ENCODE measurements at places on chromosomes 6 and 20.
A peak's percentile ranks its signal among the peaks of the same experiment; 100 is the strongest.

DNA sequence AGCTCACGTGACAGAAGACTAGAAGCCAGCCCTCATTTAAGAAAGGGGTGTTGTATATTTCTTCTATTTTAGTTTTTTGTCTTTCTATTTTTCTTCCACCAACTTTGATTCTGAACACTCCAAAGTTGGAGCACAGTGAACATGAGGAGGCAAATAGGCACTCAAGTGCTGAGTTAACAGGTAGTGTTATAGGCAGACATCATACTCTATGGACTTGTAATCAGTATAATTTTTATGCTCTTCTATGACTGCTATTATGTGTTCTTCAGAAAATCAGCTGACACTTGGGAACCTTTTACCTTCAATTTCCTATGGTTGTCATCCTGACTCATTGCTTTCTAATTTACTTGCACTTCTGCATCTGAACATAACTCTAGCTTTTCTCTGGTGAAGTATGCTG, 396.3 kb upstream of the EYS start:
- no peak for DNase-seq

GRCh38 chr20:36173451-36173933, 19.0 kb downstream of the EPB41L1 start:
- DNase-seq, result peak; percentile 40

GRCh38 chr6:4188801-4189200, 53.4 kb upstream of the ECI2 start:
- no peak for DNase-seq

DNA sequence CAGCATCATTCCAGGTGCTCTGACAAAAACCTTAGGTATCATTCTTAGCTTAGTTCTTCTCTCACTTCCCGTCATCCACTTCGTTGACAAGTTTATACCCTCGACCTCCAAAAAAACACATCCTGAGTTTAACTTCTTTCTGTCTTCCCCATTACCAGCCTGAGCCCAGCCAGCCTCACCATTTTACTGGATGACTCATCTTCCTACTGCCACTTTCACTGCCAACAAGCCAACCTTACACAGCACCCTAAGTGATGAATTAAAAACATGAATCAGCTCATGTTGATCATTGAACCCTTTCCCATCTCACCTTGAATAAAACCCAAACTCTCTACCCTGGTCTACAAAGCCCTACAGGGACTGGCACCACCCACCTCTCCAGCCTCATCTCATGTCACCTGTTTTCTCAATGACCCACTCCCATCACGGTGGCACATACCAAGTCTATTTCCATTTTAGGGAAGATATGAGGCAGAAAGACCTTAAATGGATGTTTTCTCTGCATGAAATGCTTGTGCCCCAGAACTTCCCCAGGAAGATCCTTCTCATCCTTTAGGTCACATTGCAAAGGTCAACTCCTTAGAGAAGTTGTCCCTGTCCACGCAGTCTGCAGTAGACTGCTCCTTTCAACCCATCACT, 9.9 kb upstream of the UST start:
- peak; percentile 25 for DNase-seq

- DNase-seq, result no peak
Measured at GRCh38 chr20:34729416-34729815, 25.3 kb downstream of the TP53INP2 start.

- no peak for DNase-seq
Measured at GRCh38 chr6:51570168-51570921, 517.1 kb downstream of the PKHD1 start.

GRCh38 chr20:60581606-60582115, 623.4 kb downstream of the CDH26 start:
- no peak for DNase-seq

DNA sequence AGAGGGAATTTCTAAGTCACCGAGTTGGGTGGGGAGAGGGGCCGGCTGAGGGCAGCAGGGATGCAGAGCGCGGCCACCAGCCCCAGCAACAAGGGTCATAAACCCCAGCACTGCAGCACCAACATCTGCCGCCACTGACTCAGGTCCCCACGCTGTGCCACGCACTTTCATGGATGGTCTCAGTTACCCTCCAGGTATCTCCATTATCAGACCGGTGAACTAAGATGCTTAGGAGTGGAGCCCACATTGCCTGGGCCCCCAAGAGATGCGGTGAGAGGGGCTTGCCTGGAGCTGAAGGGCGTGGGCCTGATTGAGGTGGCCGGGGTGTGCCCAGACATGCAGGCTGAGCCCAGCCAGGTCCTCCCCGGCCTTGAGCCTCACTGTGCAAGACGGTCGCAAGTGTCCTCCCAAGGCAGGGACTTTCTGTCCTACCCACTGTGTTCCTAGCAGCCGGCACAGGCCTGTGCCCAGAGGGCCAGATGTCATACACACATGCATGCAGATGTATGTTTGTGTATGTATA, 19.3 kb downstream of the RBM38 start:
- no peak for DNase-seq

DNA sequence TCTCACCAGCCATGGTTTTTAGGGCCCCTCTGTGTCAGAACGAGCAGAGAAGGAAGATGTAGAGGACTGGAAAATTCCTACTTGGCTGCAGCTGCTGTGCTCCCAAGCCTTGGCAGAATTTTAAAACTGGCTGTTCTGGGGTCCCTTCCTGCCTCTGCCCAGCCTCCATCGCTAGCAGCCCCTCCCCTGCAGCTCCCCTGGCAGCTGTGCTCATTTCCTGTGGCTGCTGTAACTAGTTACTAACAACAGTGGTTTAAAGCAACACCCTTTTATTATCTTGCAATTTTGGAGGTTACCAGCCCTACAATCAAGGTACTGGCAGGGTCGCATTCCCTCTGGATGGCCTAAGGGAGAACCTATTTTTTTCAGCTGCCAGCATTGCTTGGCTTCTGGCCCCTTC, 3.7 kb upstream of the CST11 start:
- DNase-seq, result no peak

- no peak for DNase-seq
Measured at GRCh38 chr20:45842169-45842812, 8.7 kb downstream of the SNX21 start.

- no peak for DNase-seq
Measured at GRCh38 chr6:92715991-92716390, 703.4 kb downstream of the EPHA7 start.

DNA sequence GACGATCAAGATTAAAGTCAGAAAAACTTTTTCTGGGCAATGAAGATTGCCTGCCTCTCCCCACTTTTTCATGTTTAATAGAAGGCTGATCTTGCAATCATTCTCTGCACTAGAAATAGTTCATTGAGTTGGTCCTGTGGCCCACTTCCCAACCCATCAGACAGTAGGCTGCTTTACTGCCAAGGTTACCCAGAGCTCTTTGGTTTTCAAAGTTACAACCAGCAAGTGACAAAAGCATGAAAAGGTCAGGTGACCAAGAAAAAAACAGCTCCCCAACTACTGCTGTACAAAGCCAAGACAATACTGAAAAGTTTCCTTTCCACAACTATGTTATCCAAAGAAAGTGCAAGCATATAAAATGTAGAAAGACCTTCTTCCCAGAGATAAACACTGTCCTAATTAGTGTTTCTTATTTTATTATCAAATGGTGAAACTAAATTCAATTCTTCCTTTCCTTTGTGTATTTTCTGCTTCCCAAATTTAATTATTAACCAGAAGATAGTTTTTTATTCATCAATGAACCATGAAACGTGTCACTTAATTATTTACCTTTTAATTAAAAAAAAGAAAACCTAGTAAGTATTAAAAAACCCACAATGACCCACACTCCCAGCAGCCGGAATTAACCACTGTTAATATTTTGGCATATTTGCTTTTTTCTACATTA, 16.6 kb downstream of the DNAAF9 start:
- no peak for DNase-seq

DNA sequence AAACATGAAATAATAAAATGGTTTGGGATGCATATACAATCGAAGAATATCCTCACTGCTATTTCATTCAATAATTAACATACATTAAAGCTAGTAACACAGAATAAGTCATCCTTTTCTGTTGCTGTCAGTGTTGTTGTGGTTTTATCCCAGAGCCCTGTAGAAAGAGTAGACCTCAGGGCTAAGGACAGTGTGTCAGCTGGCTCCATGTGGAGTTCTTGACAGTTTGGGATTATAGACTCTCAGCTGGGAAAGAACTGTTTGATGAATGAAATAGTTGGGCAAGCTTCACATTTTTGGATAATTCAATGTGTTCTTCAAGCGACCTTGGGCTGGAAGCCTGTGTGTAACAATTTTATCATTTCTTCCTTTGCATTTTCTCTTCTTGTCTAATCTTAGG, 10.1 kb downstream of the UTRN start:
- no peak for DNase-seq

- DNase-seq, result no peak
Measured at GRCh38 chr6:23522792-23523547, 603.0 kb upstream of the NRSN1 start.

GRCh38 chr20:24999568-24999967, 7.0 kb upstream of the APMAP start:
- no peak for DNase-seq

DNA sequence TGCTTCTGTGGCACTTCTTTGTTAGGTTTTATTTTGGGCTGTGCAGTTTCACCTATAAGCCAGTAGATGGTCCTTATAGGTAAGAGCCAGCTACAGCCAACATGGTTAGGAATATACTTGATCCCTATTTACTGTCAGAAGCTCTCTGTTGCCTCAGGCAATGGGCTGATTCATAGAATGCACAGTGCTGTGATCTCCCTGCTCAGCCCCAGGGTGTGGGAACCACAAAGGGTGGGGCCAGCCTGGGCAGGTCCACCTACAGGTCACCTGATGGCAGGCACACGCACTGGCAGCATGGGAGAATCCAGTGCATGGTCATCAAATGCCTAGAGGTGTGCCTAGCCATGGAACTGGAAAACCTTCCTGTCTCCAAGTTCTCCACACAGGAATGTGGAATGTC, 191.9 kb downstream of the MOXD1 start:
- no peak for DNase-seq

- DNase-seq, result peak; percentile 42
Measured at GRCh38 chr6:137944793-137945498, 77.9 kb downstream of the TNFAIP3 start.

GRCh38 chr6:23325065-23325464, 755.7 kb downstream of the HDGFL1 start:
- DNase-seq, result no peak

DNA sequence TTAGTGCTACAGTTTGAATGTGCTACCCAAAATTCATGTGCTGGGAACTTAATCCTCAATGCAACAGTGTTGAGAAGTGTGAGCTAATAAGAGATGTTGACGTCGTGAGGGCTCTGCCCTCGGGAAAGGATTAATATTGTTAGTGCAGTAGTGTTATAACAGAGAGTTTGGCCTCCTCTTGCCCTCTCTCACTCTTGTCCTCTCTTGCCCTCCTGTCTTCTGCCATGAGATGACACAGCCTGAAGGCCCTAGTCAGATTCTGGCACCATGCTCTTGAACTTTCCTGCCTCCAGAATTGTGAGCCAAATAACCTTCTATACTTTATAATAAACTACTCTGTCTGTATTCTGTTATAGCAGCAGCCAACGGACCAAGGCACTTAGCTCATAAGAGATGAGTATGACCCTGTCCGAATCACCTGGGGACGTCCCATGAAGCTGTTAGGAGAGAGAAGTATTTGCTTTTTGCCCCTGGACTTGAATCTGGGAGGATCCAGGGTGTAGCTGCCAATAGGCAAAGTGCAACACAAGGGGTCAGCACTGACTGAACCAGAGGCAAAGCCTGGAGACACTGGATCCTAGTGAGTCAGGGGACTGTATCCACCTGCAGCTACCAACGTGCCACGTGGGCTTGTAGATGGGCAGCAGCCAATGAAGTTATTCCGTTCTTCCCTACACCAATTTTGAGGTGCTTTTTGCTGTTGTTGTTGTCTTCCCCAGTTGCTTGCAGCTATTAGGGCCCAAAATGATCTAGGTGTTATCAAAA, 233.7 kb downstream of the THBS2 start:
- no peak for DNase-seq

GRCh38 chr6:143160015-143160414, 99.3 kb downstream of the AIG1 start:
- no peak for DNase-seq

DNA sequence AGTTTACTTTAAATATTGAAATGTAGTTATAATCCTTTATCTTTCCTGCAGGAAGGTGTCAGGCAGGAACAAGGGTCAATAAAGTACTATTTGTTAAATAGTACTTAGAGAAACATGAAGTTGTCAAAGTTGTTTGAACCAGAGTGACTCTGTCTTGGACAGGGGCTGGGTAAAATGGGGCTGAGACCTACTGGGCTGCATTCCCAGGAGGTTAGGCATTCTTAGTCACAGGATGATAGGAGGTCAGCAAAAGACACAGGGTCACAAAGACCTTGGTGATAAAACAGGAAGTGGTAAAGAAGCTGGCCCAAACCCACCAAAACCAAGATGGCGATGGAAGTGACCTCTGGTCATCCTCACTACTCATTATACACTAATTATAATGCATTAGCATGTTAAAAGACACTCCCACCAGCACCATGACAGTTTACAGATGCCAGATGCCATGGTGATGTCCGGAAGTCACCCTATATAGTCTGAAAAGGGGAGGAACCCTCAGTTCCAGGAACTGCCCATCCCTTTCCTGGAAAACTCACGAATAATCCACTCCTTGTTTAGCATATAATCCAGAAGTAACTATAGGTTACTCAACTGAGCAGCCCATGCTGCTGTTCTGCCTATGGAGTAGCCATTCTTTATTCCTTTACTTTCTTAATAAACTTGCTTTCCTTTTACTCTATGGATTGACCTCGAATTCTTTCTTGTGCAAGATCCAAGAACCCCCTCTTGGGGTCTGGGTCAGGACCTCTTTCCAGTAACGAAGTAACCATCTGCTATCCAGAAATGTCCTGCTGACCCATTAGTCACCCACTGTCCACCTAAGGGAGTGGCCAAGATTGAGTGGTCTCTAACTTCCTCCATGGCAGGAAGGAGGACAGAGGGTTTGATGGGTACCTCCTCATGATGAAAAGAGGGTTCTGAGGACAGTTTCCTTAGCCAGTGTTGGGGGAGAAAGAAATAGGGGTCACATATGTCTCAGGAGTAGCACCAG, 19.6 kb downstream of the SLC22A2 start:
- DNase-seq, result no peak

- DNase-seq, result no peak
Measured at GRCh38 chr6:11403035-11403601, 134.4 kb upstream of the TMEM170B start.

DNA sequence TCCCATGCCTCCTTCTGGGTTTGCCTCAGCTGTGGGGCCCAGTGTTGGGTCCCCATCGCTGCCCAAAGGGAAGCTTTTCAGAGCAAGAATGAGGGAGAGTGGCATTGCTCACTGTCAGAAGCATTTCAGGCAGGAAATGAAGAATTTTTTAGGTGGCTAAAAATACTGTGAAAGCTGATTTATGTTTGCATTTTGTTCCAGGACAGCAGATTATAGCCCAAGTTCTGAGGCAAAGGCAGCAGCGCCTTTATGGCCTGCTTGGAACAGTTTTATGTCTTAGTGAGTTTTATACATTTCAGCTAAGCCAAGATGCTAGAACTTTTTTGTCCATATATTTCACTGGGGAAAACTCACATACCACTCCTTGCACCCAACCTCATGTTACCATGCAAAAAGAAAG, 4.3 kb upstream of the CCDC167 start:
- no peak for DNase-seq

- DNase-seq, result no peak
Measured at GRCh38 chr6:150628908-150629307, 29.2 kb downstream of the PLEKHG1 start.

GRCh38 chr20:47054945-47055344, 160.3 kb downstream of the EYA2 start:
- DNase-seq, result no peak

- DNase-seq, result no peak
Measured at GRCh38 chr20:56706867-56707360, 77.8 kb downstream of the TFAP2C start.
